ENCODE measurements at places on chromosomes 11 and 22. TPM values are rescaled to one million over a fixed set of nuclear protein-coding genes. Genes with fewer than 3 reads are reported as not detected.

F2 gene
- not detected for total RNA-seq

SSTR3 gene
- 0.12 TPM for total RNA-seq

CALCB gene
- total RNA-seq, result 0.12 TPM

FGF19 gene
- total RNA-seq, result not detected

BARX2 gene
- total RNA-seq, result not detected

UBE4A gene
- total RNA-seq, result 36.9 TPM

MRPL48 gene
- total RNA-seq, result 26.2 TPM

MS4A7 gene
- not detected for total RNA-seq

GLB1L2 gene
- total RNA-seq, result 0.37 TPM

LGR4 gene
- total RNA-seq, result 11.0 TPM

PRR33 gene
- not detected for total RNA-seq

OR52E8 gene
- not detected for total RNA-seq

SMIM35 gene
- total RNA-seq, result not detected

THYN1 gene
- 93.5 TPM for total RNA-seq

KDM4D gene
- total RNA-seq, result 1.4 TPM

TENM4 gene
- total RNA-seq, result 51.9 TPM

DUSP8 gene
- 0.44 TPM for total RNA-seq
